ENCODE measurements at places on chromosomes 7 and 10.

DNA sequence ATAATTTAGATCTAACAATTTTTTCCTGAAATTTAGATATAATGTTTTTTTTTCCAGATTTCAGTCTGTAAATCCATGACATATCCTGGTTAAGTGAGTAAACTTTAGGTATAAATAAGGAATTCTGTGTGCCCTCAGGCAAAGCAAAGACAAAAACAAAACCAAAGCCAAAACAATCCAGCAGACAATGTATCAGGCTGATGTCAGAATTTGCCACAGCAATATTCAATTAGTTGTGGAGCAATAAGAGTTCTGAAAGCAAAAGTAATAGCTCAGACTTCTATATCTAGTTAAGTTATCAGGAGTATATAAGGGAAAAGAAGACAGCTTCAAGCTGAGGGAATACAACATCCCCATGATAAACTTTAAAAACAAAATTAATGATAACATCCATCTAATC is 82.0 kb downstream of the MKX start:
- peaks cover 73% of the 10 kb centered on the region for H3K27me3 ChIP-seq
- no peak overlapping the region for H3K4me3 ChIP-seq
- H3K27ac ChIP-seq = no peak overlapping the region
- DNase-seq = no peak
- H3K36me3 ChIP-seq = peaks cover 1% of the 10 kb centered on the region

DNA sequence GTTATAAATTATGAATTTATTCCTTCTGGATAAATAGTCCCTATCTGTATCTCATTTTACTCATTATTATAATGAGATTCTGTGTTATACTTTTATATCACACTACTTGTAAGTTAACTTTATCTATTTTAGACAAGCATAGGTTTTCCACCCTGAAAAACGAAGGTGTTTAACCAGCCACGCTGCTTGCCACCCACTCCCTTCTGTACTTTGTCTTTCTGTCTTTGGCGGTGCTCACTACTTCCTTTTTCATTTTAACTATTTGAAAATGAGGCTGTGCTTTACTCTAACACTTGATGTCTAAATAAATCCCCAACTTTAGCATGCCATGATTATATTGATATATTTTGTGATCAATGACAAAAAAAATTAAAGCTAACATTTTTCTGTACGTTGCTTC is 952.9 kb downstream of the DNAJB9 start:
- H3K27ac ChIP-seq = no peak overlapping the region
- H3K4me1 ChIP-seq = no peaks in the 10 kb centered on the region
- H3K36me3 ChIP-seq = no peaks in the 10 kb centered on the region
- no peak overlapping the region for H3K4me3 ChIP-seq

- no peaks in the 10 kb centered on the region for H3K27me3 ChIP-seq
- H3K4me1 ChIP-seq = no peaks in the 10 kb centered on the region
- no peak overlapping the region for H3K27ac ChIP-seq
- DNase-seq = no peak
- H3K36me3 ChIP-seq = no peaks in the 10 kb centered on the region
Observed at GRCh38 chr7:116636997-116637396, 35.0 kb upstream of the MET start.

DNA sequence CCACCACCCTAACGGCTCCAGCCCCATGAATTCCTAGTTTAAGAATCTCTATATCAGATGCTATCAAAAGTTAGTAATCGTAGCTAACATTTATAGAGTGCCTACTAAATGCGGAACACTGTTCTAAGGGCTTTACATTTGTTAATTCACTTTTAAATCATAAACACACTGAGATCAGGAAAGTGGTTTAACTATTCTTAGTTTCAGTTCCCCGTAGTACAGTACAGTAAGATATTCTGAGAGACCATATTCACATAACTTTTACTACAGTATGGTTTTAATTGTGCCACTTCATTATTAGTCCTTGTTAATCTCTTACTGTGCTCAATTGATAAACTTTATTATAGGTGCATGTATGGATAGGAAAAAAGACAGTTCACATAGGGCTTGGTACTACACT is 22.5 kb downstream of the SYPL1 start:
- no peak overlapping the region for H3K4me3 ChIP-seq
- H3K27ac ChIP-seq = no peak overlapping the region
- H3K4me1 ChIP-seq = peaks cover 6% of the 10 kb centered on the region
- DNase-seq = no peak

GRCh38 chr7:76326646-76327233 is 24.3 kb downstream of the HSPB1 start:
- H3K4me3 ChIP-seq = no peak overlapping the region
- no peak for DNase-seq
- H3K36me3 ChIP-seq = peaks cover 37% of the 10 kb centered on the region
- H3K27me3 ChIP-seq = no peaks in the 10 kb centered on the region
- peaks cover 29% of the 10 kb centered on the region for H3K4me1 ChIP-seq
- H3K27ac ChIP-seq = no peak overlapping the region

- H3K27me3 ChIP-seq = peaks cover 22% of the 10 kb centered on the region
- peaks cover 5% of the 10 kb centered on the region for H3K4me1 ChIP-seq
- no peak overlapping the region for H3K4me3 ChIP-seq
- DNase-seq = no peak
- H3K36me3 ChIP-seq = no peaks in the 10 kb centered on the region
Observed at GRCh38 chr7:50699143-50699542, 83.6 kb downstream of the GRB10 start.

- H3K36me3 ChIP-seq = peaks cover 3% of the 10 kb centered on the region
- H3K4me1 ChIP-seq = no peaks in the 10 kb centered on the region
- H3K27me3 ChIP-seq = peaks cover 46% of the 10 kb centered on the region
- no peak for DNase-seq
- no peak overlapping the region for H3K27ac ChIP-seq
Observed at GRCh38 chr10:96470116-96470743, 43.5 kb downstream of the TLL2 start.

DNA sequence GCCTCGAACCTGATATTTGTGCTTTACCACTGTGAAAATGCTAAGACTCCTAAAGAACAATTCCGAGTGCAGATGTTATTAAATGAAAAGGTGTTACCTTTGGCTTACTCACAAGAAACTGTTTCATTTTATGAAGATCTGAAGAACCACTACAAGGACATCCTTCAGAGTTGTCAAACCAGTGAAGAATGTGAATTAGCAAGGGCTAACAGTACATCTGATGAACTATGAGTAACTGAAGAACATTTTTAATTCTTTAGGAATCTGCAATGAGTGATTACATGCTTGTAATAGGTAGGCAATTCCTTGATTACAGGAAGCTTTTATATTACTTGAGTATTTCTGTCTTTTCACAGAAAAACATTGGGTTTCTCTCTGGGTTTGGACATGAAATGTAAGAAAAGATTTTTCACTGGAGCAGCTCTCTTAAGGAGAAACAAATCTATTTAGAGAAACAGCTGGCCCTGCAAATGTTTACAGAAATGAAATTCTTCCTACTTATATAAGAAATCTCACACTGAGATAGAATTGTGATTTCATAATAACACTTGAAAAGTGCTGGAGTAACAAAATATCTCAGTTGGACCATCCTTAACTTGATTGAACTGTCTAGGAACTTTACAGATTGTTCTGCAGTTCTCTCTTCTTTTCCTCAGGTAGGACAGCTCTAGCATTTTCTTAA is 47.7 kb downstream of the MINPP1 start:
- no peaks in the 10 kb centered on the region for H3K27me3 ChIP-seq
- H3K4me3 ChIP-seq = no peak overlapping the region
- H3K36me3 ChIP-seq = peaks cover 9% of the 10 kb centered on the region
- H3K27ac ChIP-seq = no peak overlapping the region
- DNase-seq = no peak
- H3K4me1 ChIP-seq = peaks cover 6% of the 10 kb centered on the region

DNA sequence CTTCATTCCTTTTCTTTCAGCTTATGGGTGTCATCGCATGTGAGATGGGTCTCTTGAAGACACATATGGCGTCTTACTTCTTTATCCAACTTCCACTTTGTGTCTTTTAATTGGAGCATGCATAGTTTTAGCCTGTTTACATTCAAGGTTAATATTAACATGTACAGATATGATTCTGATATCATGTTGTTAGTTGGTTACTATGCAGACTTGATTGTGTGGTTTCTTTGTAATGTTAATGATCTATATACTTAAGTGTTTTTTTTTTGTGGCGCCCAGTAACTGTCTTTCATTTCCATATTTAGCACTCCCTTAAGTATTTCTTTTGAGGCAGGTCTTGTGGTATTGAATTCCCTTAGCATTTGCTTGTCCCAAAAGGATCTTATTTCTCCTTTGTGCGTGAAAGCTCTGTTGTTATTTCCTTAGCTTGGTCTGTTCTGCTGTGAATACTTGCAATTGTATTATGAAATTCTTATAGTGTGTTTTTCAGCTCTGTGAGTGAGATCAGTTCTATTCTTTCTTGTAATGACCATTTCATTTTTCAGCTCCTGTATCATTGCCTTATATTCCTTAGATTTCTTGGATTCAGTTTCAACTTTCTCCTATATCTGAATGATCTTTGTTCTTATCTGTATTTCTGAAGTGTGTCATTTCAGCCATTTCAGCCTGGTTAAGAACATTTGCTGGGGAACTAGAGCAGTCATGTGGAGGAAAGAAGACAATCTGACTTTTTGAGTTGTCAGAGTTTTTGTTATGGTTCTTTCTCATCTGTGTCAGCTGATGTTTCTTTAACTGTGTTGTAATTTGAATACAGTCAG is 88.4 kb downstream of the ABCA13 start:
- no peak overlapping the region for H3K27ac ChIP-seq
- no peaks in the 10 kb centered on the region for H3K27me3 ChIP-seq
- H3K4me1 ChIP-seq = no peaks in the 10 kb centered on the region
- no peak for DNase-seq

DNA sequence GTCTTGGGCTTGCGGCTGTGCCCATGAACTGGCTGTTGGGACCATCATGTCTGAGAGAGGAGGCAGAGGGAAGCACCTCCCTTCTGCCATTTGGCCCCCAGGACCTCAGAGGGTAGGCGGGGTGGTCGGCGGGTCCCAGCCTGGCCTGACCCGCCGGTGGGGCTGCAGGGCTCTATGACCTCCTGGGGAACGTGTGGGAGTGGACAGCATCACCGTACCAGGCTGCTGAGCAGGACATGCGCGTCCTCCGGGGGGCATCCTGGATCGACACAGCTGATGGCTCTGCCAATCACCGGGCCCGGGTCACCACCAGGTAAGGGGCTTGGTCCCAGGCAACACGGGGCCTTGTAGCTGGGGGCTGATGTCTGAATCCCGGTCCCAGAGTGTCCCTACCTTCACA is 14.1 kb downstream of the SUMF2 start:
- peaks cover 22% of the 10 kb centered on the region for H3K36me3 ChIP-seq
- H3K27me3 ChIP-seq = no peaks in the 10 kb centered on the region
- H3K4me3 ChIP-seq = no peak overlapping the region
- H3K4me1 ChIP-seq = peaks cover 6% of the 10 kb centered on the region
- DNase-seq = no peak

DNA sequence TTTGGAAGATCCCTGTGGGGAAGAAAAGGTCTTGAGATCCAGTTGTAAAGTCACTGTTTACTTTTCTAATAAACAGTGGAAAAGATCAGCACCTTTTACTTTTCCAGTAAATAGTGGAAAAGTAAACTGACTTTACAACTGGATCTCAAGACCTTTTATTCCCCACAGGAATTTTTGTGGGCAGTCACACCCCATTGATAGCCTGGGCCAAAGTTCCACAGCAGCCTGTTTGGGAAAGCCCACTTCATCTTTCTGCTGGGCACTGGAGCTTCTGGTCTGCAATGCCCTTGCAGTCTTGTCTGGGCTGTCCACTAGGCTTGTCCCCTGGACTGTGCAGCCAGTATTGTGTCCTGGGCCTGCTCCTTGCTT is 50.2 kb downstream of the ADCY1 start:
- H3K27ac ChIP-seq = no peak overlapping the region
- H3K27me3 ChIP-seq = no peaks in the 10 kb centered on the region
- H3K36me3 ChIP-seq = no peaks in the 10 kb centered on the region
- no peak for DNase-seq
- H3K4me1 ChIP-seq = no peaks in the 10 kb centered on the region

DNA sequence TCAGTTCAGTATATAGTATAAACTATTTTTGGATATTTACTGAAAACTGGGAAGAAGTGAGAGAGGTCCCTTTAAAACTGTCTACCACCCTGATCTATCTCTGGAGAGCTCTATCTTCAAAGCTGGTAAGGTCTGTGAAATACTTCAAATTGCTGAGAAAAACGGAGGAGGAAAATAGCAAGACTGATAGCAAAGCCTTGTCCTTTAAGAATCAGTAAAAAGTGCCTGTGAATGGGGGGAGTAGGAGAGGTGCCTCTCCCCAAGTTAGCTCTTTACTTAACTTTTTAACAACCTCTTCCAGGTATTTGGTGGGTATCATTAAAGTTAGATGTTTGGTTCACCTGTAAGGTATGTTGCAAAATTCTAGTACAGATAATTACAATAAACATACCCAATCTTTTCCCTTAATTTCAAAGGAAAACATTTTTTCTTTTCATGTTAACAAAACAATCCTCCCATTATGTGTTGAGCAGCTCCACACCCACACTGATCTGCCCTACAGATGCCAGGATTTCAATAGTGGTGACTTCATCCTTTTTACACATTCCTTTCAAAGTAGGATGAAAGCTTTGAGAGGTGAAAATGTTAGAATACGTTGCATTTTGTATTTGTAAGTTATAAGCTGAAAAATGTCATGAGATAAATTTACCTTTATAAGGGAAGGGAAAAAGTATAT is 149.2 kb downstream of the CRPPA start:
- no peaks in the 10 kb centered on the region for H3K4me1 ChIP-seq
- H3K27me3 ChIP-seq = no peaks in the 10 kb centered on the region
- no peak for DNase-seq
- no peaks in the 10 kb centered on the region for H3K36me3 ChIP-seq
- H3K27ac ChIP-seq = no peak overlapping the region

GRCh38 chr7:31096198-31096876 is 44.2 kb downstream of the ADCYAP1R1 start:
- peaks cover 25% of the 10 kb centered on the region for H3K27me3 ChIP-seq
- no peak overlapping the region for H3K27ac ChIP-seq
- H3K4me3 ChIP-seq = no peak overlapping the region
- H3K36me3 ChIP-seq = no peaks in the 10 kb centered on the region
- H3K4me1 ChIP-seq = no peaks in the 10 kb centered on the region
- no peak for DNase-seq

GRCh38 chr10:102066399-102067088 is 1.4 kb downstream of the HPS6 start:
- no peaks in the 10 kb centered on the region for H3K27me3 ChIP-seq
- peaks cover 15% of the 10 kb centered on the region for H3K36me3 ChIP-seq
- H3K27ac ChIP-seq = peak overlapping the region; percentile 92
- peak overlapping the region; percentile 86 for H3K4me3 ChIP-seq

DNA sequence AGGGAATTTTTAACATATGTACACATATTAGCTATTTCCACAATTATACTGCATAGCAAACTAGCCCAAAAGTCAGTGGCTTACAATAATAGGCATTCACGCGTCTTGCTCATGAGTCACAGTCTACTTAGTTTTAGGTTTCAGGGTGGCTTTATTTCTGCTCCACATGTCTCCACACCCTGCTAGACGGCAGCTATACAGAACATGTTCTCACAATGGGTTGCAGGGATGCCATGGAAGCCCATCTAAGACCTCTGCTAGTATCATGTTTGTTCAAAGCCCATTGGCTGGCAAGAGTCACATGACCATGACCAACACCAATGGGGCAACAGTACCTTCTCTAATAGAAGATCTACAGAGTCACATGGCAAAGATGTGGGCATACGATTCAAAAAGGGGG is 96.3 kb upstream of the NEBL start:
- H3K27me3 ChIP-seq = peaks cover 12% of the 10 kb centered on the region
- H3K4me3 ChIP-seq = no peak overlapping the region
- no peak overlapping the region for H3K27ac ChIP-seq
- DNase-seq = no peak
- no peaks in the 10 kb centered on the region for H3K4me1 ChIP-seq
- no peaks in the 10 kb centered on the region for H3K36me3 ChIP-seq

GRCh38 chr10:3969876-3970666 is 185.1 kb upstream of the KLF6 start:
- no peak for DNase-seq
- H3K27me3 ChIP-seq = no peaks in the 10 kb centered on the region
- H3K36me3 ChIP-seq = peaks cover 3% of the 10 kb centered on the region
